T follicular helper cell (primary cell): ENCODE measurements at places on chromosomes 5 and 9.

DNA sequence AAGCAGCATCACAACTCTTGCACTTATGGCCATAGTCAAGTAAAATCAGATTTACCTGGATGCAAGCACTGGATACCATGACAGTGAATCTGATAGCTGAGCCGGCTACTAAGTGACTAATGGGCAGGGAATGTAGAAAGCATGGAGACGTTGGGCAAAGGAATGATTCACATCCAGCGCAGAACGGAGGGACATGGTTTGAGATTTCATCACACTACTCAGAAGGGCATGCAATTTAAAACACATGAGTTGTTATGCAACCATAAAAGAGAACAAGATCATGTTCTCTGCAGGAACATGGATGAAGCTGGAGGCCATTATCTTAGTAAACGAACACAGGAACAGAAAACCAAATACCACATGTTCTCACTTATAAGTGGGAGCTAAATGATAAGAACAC lies 169.1 kb upstream of the PIK3R1 start:
- no peak for DNase-seq

DNA sequence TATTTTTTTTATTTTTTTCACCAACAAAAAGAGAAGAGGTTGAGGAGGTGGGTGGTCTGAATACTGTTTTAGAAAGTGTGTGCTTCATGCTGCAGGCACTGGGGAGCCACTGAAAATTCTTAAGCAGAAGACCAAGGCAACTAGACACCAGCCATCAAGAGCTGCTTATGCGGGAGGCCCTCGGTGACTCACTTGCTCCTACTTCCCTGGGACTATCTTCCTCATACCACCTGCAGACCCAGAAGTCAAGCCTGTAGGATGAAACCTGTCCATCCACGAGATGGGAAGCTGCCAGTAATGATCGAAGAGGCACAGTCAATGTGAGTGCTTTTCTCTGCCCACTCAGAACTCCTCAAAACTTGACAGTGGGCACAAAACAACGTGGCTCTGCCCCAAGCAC lies 125.8 kb upstream of the SLC44A1 start:
- DNase-seq: no peak

DNA sequence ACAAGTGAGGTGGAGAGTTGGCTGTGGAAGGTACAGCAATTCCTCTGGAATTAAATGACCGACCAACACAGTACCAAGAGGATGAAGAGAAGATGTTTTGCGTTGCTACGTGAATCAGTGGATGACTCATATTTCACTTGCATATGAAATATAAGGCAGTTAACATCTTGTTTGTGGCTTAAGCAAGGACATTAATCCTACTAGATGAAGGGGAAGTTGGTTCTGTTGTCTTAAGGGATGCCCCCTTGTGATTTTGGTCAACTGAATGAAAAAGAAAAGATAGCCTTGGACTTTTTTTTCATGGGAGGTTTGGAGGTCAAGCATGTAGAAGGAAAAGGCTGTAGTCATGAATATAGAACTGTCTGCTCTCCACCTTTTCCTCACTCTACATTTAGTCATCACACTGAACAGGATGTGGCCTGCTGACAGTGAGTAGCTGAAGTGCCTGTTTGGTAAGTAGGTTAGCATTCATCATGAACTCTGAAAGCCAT lies 33.9 kb downstream of the VLDLR start:
- DNase-seq: no peak

GRCh38 chr9:129160712-129161533 lies 17.1 kb downstream of the IER5L start:
- DNase-seq: no peak

- no peak for DNase-seq
Measured at GRCh38 chr5:57825031-57825686, 342.5 kb upstream of the ACTBL2 start.

GRCh38 chr9:99076483-99077171 lies 28.3 kb upstream of the TGFBR1 start:
- no peak for DNase-seq

GRCh38 chr5:133881576-133882388 lies 86.6 kb downstream of the C5orf15 start:
- no peak for DNase-seq

DNA sequence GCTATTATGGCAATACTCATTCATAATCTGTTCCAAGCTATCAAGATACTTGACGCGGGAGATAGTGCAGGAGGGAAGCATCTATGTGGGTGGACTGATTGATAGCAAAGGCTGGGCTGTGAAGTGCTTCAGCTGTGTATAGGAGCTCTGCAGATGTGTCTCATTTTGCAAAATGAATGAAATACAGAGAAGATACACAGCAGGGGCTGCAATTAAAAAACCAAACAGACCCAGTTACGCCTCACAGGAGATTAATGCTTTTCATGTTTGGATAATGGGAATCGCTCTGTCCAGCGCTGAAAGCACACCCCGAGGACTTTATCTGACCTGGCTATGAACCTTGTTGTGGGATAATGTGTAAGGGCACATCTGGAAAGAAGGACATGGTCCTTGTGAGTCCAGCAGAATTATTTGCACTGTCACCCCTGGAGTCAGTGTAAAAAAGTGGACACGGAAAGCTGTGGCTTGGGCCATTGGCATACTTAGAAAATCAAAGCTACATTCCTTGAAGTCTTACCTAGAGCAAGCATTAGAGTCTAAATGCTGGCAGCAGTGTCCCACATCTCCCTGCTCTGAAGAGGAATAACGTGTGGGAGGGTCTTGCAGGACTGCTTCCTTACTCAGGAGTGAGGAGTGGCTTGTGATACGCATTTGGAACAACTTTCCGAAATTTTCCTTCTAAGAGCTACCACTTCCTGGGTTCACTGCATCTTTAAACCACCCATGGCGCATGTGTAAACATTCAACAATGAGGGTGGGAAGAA lies 2.6 kb downstream of the SH3RF2 start:
- no peak for DNase-seq

- no peak for DNase-seq
Measured at GRCh38 chr5:98624145-98624880, 149.2 kb upstream of the RGMB start.

GRCh38 chr9:80233906-80234305 lies 662.1 kb downstream of the TLE4 start:
- DNase-seq: no peak

DNA sequence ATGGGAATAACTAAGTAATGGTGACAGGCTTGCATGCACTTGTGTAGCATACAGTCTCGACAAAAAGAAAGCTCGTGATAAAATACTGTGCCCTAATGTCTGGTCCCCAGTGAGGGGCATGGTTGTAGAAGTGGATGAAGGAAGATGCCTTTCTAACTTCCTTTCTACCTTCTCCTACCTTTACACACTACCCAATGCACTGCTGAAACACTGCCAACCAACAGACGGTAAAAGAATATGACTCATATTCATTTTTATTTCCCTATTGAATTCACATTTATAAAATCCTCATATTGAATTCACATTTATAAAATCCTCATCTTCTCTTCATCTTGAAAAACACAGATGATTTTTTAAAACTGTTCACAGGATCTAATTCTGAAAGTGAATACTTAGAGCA lies 223.0 kb downstream of the PJA2 start:
- DNase-seq: no peak

- DNase-seq: no peak
Measured at GRCh38 chr5:154385236-154385512, 60.6 kb upstream of the SAP30L start.

- DNase-seq: no peak
Measured at GRCh38 chr9:106487266-106487665, 375.7 kb upstream of the ZNF462 start.

DNA sequence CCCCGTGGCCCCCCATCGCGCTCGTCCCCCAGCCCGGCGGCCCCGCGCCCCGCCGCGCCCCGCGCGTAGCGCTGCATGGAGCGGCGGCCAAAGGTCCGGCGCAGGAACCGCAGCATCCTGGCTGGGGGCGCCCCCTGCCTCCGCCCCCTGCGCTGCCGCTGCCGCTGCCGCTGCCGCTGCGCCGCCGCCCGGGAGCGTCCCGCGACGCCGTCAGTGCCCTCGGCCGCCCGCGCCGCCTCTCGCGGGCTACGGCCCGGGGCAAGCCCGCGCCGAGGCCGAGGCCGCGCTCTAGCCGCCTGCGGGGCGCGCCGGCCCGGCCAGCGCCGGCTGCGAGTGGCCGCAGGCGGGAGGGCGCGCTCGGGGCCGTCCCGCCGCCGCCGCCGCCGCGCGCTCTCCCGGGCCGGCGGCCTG lies 523 bp downstream of the EPB41L4B start:
- no peak for DNase-seq

DNA sequence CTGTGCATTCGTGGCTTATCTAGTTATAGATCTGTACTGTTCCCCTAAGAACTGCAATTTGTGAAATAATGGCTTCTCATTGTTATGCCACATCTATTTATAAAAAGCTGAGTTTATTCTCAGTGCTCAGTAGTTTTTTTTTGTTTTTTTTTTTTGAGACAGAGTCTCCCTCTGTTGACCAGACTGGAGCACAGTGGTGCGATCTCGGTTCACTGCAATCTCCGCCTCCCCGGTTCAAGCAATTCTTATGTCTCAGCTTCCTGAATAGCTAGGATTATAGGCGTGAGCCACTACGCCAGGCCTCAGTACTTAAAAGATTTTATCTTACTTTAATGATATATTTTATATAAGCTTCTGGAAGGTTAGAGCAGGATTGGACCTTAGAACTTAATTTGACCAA lies 19.0 kb downstream of the SEC61B start:
- DNase-seq: no peak

GRCh38 chr9:111030492-111030891 lies 7.8 kb downstream of the LPAR1 start:
- no peak for DNase-seq

DNA sequence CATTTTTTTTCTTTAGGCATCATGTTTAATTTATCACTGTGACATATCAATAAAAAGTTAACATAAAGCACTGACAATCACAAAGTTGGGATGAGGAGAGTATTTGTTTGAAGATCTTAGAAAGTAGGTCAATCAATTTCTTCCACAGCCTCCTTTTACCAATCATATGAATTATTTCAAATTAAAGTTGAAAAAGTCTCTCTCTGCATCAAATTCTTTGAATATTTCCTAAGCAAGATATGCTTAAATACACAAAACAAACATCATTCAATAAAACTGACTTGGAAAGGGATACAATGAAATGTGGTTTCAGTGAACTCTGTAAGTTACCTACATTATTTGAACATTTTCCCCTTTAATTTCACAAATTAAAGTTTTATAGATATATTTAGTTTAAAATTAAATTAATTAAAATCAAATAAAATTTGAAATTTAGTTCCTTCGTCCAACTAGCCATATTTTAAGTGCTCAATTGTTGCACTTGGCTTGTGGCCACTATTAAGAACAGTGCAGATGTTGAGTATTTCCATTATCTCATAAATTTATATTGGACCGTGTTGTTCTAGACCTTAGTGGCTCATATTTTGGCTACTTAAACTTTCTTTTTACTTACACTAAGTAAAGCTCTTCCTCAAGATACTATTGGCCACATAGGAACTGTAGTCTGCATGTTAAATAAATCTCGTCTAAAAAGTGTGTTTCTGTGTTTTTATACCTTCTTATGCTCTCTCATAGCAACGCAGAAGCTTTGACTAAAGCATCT lies 949.7 kb upstream of the NUDT12 start:
- DNase-seq: no peak

GRCh38 chr9:122791872-122792669 lies 3.3 kb downstream of the OR5C1 start:
- DNase-seq: no peak

- DNase-seq: no peak
Measured at GRCh38 chr5:65364907-65365306, 116.8 kb downstream of the ADAMTS6 start.

DNA sequence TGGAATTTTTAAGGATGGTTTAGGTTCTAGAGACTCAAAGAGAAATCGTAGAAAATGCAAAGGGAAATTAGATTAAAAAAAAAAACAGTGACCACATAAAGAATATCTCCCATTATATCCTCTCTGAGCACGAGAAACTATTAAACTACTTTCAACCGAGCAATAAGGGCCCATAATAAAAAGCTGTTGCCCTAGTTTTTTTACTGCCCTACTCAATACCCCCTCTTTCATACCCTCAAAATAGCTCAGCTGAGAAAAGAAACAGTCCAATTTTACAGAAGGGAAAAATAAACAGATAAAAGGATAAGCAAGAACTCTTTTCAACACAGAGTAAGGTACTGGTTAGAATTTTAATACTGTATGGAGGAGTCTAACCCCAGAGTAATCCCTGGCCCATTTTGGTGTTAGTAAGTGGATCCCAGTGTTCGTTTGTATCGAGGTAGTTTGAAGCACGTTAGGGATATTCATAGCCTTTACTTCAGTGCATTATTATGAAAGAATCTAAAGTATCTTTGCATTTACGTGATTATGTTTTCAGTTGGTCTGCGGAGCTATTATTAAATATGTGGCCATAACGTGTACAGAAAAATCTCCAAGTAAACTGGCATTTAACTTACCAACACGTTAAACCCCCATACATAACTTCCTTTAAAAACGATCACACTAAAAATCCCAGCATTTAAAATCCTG lies 980 bp upstream of the RHOBTB3 start:
- no peak for DNase-seq

- DNase-seq: no peak
Measured at GRCh38 chr9:75148561-75148960, 60.2 kb downstream of the OSTF1 start.

GRCh38 chr5:51487952-51488351 lies 104.7 kb downstream of the ISL1 start:
- DNase-seq: no peak

DNA sequence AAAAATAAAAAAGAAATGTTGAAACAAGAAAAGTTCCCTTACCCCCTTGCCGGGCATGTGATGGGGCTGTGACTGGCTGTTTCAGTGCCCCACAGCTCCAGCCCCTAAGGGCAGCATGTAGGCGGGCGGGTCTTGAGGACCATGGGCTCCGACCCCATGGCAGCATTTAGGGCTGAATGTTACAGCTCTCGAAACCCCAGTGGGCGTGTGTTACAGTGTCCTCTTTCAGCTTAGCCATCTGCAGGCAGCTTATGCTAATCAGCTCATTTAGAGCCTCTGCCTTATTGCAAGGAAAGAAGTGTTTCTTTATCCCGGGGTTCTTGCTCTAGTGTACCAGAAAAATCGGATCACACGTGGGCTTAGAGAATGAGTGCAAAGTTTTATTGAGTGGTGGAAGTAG lies 497.4 kb upstream of the CYLC2 start:
- DNase-seq: no peak

DNA sequence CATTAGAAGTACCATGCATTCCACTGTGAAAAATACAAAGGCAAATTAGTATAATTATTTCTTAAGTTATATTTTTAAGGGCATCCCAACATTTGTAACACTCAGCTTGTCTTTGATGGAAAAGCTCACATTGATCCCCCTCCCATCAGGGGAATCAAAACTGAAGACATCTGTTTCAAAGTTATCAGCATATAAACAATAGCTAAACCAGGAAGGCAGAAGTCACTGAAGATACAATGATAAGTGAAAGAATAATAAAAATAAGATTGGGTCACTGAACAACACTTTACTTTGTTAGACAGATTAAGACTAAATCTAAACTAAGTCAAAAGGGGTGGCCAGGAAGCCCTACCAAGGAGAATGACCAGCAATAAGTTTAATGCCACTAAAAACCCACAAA lies 801.9 kb upstream of the ACO1 start:
- no peak for DNase-seq

- no peak for DNase-seq
Measured at GRCh38 chr5:173866243-173866857, 21.8 kb upstream of the CPEB4 start.
